ENCODE measurements at places on chromosomes 3 and 15.

DNA sequence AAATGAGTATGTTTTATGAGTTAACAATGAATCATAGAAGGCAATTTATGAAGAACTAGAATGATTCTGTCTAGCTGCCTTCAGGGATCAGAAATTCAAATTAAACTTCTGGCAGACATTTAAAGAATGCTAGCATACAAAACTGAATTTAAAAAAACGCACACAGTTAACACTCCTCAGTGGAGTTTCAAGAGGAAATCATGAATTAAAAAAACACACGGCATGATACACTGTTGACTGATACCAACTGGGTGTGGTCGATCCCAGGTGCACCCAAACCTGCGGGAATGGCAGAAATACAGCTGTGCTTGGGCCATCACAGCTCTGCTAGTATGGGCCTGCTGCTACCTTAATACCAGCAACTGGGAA is 526.0 kb downstream of the FOXP1 start:
- peak; percentile 13 for DNase-seq

GRCh38 chr15:73959012-73959581 is 32.8 kb downstream of the LOXL1 start:
- no peak for DNase-seq

GRCh38 chr15:71708741-71709140 is 101.6 kb upstream of the NR2E3 start:
- no peak for DNase-seq

GRCh38 chr3:37826933-37827332 is 34.7 kb upstream of the CTDSPL start:
- no peak for DNase-seq

DNA sequence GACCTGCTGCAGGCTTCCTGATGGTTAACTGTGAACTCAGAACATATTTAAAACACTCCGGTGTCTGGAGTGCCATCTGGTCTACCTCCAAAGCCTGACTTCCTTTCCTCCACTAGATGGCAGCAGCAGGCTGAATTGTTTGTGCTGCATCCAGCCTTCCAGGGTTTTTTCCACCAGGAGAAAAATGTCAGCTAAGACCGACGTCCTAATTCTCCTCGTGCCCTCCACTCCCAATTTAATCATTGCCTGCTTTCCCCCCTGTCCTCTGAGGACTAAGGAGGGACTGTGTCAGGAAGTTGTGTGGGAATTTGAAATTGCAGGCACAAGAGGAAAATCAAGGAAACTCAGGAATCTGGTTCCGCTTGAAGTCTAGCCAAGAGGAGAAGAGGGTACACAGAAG is 165.2 kb upstream of the UMPS start:
- DNase-seq: peak; percentile 67

DNA sequence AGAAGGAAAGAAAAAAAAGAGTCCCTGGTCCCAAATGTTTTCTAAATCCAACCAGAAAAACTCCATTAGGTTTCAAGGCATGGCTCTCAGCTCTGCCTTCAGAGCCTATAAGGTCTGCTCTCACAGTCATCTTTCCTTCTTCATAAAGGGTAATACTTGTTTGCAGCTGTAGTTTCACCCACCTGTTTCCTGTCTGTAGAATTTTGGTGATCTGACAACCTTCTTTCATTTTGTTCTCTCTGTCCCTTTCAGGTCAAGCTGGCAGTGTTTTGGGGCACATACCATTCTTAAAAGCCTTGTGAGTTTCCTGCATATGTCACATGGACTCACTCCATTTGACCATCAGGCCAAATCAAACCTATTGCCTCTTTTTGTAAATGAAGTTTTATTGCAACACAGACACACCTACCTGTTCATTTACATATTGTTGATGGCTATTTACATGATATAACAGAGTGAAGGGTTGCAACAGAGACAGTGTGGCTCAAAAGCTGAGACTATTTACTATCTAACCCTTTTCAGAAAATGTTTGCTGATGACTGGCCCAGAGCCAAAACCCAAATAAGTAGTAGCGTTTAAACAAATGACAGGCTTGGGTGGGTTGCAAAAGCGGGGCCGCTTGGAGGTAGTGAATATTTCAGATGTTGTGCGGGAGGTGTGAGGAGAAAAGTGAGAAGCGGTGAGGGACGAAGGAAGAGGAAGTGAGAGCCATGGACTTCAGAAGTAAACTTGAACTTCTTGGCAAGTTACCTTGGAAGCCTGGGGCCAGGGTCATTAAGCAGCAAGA is 292.7 kb upstream of the PROK2 start:
- peak; percentile 41 for DNase-seq

- DNase-seq: no peak
Measured at GRCh38 chr3:142896201-142896755, 7.4 kb upstream of the PCOLCE2 start.

DNA sequence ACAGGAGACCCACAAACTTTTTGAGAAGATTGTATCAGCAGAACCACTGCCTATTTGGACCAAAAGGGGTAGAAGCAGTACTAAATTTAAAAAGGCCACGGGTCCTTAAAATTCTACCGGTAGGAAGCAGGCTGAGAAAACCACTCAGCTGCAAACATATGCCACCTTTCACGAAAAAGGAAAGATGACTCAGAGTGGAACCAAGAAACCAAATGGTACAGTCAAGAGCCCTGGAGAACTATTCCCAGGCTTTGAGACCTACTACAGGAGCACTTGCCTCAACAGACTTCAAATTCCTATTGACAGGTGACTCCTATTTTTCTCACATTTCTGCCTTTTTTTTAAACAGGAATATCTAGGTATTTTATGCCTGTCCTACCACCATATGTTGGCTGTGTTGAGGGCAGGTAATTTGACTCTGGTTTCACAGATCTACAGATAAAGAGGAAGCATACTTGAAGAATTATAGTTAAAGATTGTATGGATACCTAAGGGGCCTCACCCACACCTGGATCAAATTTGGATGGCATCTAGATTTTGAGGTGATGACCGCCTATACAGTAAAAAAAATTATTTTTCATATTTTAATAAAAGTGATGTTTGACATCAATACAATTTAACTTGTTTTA is 10.1 kb downstream of the GOLIM4 start:
- DNase-seq: no peak

- DNase-seq: no peak
Measured at GRCh38 chr3:53817211-53817610, 29.0 kb downstream of the CHDH start.

DNA sequence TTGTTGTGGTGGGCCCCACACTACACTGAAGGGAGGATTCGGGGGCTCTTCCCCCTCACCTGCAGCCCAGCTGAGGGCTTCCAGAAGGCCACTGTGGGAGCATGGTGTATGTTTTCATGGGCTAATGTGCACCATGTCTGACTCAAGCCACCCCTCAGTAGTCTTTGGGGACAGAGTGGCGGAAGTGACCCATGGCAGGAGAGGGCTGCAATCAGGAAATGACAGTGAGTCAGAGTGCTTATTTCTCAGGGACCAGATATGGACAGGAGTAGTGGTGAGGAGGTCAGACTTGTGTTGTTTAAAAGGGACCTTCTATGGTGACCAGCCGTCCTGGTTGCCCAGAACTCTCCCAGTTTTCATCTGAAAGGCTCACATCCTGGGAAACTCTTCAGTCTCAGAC is 32.8 kb upstream of the SLC9A9 start:
- DNase-seq: no peak

DNA sequence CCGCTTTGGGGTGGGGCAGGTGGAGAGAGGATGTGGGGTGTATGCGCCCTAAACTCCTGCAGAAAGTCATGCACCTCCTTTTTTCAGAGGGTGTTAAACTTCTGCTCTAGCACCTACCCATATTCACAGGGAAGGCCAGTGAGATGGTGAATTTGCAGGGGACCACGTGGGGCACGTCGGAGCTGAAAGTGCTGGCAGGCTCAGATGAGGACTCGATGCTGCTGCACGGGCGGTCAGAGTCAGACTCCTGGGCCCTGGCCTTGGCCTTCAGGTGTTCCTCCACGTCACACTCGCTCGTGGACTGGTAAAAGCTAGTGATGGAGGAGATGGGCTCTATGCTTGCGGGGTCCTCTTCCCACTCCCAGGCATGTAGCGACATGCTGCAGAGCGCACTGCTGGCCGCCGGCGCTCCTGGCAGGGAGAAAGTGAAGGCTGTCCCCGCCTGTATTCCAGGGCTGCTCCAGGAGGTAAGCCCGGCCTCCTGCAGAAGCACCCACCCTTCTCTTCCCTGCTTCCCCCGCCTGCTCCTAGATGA is 883 bp downstream of the CFAP92 start:
- no peak for DNase-seq

- DNase-seq: no peak
Measured at GRCh38 chr3:163891771-163892170, 1186.5 kb downstream of the SI start.

DNA sequence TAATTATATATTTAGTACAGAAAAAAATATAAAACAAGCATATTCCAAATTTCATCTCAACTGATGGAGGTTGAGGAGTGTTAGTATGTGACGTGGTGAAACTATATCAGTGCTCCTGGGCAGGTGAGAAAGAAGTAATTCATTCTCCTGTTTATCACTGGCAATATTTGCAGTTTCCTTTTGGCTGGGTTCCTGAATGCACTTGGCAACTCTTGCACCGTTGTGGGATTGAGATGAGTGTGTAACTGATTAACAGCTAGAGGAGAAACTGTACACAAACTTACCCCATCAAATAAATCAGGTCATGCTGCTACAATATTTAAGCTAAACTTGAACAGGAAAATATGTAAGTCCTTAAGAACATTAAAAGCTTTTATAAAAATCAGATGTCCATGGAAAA is 2.1 kb upstream of the ATP13A4 start:
- DNase-seq: peak; percentile 56

DNA sequence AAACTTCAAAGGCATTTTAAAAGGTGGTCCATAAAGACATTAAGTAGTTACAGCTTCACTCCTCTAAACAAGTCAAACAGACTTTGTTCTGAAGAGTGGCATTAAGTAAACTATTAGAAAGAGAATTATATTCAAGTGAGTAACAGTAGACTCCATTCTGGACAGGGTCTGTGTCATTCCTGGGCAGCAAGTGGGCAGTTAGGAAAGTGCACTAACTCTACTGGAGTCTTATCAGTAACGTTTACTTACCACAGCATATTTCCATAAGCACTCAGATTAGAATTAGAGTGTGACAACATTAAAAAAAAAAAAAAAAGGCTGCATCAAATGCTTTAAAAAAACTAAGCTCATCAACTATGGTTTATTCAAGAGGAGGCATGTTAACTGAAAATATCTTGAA is 10.6 kb downstream of the UBR1 start:
- DNase-seq: no peak
